Uterus (tissue), 4 donors: ENCODE measurements at places on chromosomes 1 and 21.

DNA sequence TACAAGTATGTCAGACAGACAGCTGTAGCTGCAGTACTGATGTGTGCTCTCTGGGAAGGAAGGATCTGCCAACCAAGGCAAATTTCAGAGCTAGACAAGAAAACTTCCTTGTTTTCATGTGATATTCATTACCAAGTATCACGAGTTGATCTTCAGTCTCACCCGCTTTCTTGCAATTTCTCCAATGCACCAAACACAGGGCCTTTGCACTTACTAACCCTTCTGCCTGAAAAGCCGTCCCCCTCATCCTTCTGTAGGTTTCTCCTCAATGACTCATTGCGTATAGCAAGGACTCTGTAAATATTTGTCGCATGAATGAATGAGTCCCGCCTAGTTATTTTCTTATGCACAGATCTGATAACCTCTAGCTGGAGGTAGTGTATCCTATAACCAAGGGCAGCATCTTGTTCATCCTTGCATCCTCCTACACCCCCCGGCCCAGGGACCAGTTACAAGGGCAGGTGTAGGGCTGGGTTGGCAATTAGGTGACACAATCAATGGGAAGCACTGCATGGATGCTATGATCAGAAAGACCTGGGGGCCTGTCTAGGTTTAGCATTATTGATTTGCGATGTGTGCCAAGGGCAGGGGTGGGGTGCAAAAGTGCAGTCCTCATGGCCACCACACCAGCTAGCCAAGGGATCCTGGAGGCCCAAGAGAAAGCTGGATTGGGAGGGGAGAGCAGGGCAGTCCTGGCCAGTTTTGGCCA lies 51.4 kb upstream of the GPR157 start:
- DNase-seq = no peak

- DNase-seq = no peak
Observed at GRCh38 chr1:192563129-192563528, 12.4 kb upstream of the RGS1 start.

DNA sequence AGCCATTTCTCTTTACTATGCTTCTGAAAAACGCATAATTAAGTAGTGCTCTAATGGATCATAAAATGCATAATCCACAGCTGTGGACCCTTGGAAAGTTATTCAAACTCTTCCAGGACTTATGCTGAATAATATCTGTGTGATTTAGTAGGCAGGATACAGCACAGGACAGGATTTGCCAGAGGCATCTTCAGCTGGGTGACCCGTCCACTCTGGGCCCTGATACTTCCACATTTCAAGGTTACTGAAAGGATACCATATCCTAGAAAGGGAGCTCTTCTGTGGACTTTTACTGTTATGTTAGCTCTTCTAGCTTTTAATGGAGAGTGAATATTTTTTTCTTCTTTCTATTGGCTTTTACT lies 49.6 kb downstream of the MAP10 start:
- no peak for DNase-seq

GRCh38 chr1:26031611-26032220 lies 10.1 kb downstream of the EXTL1 start:
- DNase-seq = no peak

DNA sequence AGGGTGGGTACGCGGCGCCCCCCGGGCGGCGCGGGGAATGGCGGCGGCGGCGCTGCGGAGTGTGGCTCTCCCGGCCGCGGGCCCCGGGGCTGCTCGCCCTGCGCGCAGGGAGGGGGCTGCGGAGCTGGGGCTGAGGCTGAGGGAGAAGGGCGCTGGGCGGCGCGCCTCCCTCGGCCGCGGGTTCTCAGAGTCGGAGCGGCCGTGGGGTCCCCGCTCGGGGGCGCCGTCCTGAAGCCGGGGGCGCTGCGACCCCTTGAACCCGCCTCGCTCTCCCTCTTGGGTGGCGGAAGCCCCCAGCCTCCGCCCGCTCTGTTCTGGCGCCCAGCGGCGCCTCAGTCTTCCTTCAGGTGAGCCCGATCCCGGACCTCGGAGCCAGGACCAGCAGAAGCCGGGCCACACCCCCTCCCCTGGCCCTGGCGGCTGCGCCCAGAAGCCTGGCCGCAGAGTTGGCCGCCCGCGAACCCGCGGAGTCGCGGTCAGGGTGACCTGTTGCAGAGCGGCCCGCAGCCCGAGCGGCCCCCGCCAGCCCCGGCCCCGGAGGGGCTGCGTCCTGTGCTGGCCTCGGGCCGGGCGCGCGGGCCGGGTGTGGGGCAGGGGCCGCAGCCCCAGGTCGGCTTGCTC lies 532 bp downstream of the RALGPS2 start:
- DNase-seq = peak; percentile 32

- no peak for DNase-seq
Observed at GRCh38 chr1:20355101-20355827, 64.6 kb downstream of the VWA5B1 start.

GRCh38 chr21:38775733-38776132 lies 30.0 kb upstream of the ETS2 start:
- DNase-seq = no peak

DNA sequence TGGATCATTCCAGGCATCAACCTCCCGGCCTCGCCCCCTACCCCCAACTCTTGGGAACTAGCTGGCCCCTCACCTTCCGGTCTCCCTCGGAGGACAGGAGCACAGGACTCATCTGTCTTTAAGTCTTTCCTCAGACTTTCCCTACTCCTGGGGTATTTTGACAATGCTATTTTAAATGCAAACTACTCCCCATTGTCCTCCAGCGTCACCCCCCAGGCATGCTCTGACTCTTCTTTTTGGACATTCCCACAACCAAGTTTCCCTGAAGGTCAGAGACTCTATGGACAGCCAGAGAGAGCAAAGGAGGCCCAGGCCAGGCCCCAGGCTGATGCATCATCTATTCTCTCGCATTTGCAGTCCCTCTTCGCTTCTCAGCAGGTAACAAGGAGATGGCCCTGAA lies 424.3 kb downstream of the PCP4 start:
- no peak for DNase-seq

DNA sequence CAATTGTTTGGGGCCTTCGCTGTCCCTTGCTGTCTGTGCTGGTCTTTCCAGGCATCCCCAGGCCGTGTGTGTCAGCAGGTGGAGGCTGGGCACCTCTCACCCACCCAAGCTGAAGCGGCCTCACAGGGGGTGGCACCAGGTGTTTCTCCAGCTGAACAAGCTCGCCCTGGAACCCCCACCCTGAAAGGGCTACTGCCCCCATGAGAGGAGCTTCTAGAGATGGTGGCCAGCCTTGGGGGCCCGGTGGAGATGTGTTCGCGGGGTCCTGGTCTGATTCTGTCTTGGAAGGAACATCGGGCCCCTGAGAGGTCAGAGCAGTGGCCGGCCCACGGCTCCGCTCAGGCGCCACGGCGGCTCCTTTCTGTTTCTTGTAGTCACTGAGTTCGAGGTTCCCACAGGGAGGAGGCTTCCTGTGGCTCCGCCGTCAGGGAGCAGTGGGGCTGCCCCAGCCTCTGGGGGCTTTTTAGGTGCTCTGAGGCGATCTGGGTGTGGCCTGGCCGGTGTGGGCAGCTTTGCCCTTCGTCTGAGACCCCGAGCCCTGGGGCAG lies 46.9 kb downstream of the SKI start:
- no peak for DNase-seq

GRCh38 chr1:32180186-32181060 lies 948 bp downstream of the TXLNA start:
- DNase-seq = peak; percentile 59

DNA sequence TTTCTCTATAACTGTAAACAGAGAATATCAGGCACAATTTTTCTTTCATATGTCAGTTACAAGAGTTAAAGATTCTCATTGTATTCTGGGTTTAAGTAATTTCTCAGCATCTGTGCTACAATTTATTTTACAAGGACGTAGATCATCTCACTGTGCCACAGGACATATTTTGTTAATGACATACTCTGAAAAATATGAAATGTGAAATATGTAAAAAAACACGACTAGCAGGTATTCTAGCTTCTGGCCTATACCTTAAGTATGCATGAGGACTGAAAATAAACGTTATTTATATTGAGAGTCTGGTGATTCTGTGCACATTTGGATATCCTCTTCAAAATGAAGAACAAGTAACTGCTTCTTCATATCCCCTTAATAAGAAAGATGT lies 308.8 kb downstream of the BRINP3 start:
- DNase-seq = no peak

DNA sequence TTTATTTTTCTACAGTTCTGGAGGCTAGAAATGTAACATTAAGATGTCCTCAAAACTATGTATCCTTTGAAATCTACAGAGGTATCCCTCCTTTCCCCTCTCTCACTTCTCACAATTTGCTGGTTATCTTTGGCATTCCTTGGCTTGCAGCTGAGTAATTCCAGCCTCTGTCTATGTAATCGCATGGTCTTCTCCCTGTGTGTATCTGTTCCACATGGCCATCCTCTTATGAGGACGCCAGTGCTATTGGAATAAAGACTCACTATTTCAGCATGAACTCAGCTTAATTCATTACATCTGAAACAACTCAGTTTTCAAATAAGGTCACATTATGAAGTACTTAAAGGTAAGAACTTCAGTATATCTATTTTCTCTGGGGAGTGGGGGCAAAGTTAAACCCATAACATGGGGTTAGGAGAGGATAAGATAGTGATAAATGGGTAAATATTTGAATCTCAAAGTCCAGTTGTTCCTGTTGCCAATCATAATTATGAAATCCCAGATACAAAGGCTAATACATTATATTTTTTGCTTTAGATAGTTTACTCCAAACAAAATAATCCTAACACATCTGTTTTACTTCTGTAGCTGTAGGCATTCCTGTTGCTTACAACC lies 1290.8 kb downstream of the NCAM2 start:
- DNase-seq = no peak

DNA sequence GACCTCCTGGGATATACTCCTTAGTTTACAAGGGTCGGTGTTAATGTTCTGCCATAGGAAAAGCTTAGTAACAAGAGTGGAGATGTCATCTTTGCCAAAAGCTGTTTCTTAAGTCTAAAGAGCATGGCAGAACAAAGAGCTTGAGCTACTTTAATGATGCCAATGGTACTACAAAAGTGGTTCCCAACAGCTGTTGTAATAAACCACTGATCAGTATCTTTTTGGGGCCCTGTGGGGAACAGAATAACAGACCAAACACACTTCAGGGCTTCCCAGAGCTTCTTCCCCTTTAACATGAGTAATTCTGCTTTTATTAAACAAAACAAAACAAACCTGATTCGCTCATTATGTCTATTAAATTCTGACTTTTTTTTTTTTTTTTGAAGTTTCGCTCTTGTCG lies 116.3 kb downstream of the NCAM2 start:
- DNase-seq = no peak

DNA sequence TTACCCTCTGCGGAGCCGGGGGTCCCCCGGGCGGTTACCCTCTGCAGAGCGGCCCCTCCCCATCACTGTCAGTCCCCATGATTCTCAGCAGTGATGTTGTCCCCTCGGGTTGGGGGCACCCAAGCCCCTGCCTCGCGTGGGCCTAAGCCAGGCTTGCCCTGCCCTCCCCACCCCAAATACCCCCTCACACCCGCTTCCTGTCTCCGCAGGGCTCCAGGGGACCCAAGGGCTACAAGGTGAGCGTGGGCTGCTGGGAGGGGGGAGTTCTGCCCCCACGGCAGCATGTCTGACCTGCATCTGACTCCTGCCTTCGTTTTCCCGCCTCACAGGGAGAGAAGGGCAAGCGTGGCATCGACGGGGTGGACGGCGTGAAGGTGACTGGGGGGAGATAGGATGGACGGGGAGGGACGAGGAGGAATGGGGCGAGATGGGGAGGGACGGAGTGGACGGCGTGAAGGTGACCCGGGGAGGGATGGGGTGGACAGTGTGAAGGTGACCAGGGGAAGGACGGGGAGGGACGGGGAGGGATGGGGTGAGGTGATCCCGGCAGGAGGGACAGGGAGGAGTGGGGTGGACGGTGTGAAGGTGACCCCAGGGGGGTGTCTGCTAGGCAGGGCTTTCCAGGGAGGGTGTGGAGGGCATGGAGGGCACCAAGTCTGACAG lies 8.6 kb downstream of the COL6A1 start:
- peak; percentile 17 for DNase-seq

DNA sequence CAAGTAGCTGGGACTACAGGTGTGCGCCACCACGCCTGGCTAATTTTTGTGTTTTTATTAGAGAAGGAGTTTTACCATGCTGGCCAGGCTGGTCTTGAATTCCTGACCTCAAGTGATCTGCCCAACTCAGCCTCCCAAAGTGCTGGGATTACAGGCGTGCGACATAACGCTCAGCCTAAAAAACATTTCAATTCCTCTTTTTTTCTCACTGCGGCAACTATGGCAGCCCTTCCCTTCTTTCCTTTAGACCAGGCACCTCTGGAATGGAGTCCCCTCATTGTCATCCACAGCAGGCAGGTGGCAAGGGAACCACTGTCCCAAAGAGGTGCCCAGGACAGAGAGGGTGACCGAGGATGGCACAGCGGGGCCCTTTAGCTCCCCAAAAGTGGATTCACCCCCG lies 14.1 kb downstream of the CEP104 start:
- DNase-seq = no peak

GRCh38 chr1:2505461-2505994 lies 20.9 kb downstream of the PANK4 start:
- DNase-seq = no peak

DNA sequence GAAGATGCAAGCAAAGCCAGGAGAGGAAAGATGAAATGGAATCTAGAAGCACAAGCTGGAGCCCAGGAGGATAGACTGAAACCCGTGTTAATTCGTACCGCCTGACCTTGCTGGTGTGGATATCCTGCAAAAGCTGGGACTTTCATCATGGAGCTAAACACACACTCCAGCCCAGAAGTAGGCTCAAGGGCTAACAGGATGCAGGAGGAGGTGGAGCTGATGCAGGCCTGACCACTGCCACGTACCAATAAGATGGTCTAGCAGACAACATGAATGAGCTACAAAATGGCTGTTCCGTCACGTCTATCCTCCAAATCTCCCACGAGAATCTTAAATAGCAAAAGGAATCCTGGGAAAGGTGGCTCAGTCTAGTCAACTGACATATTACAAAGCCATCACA lies 270.3 kb downstream of the SDCCAG8 start:
- no peak for DNase-seq

- peak; percentile 15 for DNase-seq
Observed at GRCh38 chr1:78334952-78335351, 155.8 kb upstream of the PTGFR start.

DNA sequence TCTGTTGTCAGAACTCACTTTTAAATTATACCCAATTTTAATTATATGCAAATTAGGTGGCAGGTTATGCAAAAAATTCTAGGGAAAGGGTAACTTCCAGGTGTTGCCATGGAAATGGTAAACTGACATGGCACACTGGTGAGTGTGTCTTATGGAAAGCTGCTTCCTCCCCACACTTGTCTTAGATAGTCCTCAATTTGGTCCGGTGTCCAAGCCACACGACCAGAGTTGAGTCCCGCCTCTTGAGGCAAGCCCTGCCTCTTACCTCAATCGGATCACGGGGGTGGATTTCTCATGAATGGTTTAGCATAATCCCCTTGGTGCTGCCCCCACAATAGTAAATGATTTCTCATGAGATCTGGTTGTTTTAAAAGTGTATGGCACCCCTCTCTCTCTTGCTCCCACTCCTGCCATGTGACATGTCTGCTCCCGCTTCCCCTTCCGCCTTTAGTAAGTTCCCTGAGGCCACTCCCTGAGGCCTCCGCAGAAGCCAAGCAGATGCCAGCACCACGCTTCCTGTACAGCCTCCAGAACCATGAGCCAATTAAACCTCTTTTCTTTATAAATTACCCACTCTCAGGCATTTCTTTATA lies 74.9 kb downstream of the MATN1 start:
- DNase-seq = no peak

GRCh38 chr1:41366455-41367287 lies 5.4 kb downstream of the FOXO6 start:
- DNase-seq = no peak
